H9 (cell line): ENCODE measurements at places on chromosomes 16 and 17.

DNA sequence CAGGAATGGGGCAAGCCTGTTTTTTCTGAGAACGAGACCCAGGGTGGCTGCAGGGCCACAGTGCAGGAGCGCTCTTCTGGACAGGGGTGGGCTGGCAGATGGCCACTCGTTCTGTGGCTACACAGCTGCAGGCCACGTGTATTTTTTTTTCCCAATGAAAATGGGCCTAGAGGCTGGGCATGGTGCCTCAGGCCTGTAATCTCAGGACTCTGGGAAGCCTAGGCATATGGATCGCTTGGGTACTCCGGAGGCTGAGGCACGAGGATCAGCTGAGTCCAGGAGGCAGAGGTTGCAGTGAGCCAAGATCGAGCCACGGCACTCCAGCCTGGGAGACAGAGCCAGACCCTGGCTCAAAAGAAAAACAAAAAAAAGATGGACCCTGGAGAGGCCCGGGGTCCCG lies 6.8 kb downstream of the UNKL start:
- H3K4me1 ChIP-seq, result no peaks in the 10 kb centered on the region
- no peak overlapping the region for H3K27ac ChIP-seq
- no peaks in the 10 kb centered on the region for H3K27me3 ChIP-seq
- H3K4me3 ChIP-seq, result peak overlapping the region; percentile 69

GRCh38 chr17:77451245-77451893 lies 310.6 kb downstream of the SEC14L1 start:
- no peaks in the 10 kb centered on the region for H3K27me3 ChIP-seq
- peak overlapping the region; percentile 85 for H3K4me3 ChIP-seq
- peaks cover 5% of the 10 kb centered on the region for H3K36me3 ChIP-seq
- peaks cover 11% of the 10 kb centered on the region; the same call in 1 of the 2 replicates for H3K4me1 ChIP-seq

DNA sequence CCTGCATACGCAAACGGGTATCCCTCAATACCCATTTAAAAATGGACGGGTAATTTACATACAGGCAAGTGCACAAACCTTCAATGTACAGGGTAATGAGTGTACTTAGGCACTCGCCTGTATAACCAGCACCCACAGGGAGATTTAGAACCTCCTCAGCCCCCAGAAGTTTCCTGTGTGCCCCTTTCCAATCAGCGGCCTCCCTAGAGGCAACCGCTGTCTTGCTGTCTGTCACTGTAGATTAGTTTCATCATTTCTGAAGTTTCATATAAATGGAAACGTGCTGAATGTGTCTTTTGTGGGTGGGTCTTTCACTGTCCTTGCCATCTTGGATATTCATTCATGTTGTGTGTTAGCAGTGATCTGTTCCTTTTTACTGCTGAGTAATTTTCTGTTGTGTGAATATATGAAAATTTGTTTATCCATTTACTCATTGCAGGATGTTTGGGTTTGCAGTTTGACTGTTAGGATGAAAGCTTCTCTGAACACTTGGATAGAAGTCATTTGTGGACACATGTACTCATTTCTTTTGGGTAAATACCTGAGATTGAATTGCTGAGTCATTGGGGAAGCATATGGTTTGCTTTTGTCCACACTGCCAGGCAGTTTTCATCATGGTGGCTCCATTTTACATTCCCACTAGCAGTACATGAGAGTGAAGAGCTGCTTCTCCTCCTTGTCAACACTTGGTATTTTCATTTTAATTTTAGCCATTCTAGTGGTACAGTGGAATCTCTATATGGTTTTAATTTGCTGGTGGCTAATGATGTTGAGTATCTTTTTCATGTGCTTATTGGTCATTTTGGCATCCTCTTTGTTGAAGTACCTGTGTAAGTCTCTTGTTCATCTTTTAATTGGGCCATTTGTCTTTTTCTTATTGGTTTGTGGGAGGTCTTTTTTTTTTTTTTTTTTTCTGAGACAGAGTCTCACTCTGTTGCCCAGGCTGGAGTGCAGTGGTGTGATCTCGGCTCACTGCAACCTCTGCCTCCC lies 2.1 kb upstream of the ADCY7 start:
- H3K4me1 ChIP-seq, result peaks cover 2% of the 10 kb centered on the region; the same call in 1 of the 2 replicates
- DNase-seq, result no peak

DNA sequence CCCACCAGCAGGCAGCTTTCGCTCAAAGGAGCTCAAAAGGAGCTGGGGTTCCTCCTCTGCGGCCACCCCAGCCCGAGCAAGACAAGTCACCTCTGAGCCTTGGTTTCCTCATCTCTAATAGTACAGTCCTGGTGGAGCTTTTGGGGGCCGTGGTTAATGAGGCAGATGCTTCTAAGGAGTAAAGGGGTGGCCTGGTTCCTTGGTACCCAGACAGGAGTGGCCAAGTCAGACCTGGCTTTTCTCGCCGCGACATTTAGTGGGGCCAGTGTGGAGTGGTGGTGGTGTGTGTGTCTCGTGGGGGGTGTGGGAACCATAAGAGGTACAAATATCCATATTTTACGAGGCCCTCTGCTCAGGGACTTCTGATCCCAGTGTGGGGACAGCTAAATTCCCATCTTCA lies 6.7 kb downstream of the FOXF1 start:
- H3K4me1 ChIP-seq, result no peaks in the 10 kb centered on the region
- DNase-seq, result no peak
- no peak overlapping the region for H3K4me3 ChIP-seq
- H3K27ac ChIP-seq, result no peak overlapping the region
